Osteoblast (primary cell): ENCODE measurements at places on chromosomes 5 and 9.

- H3K36me3 ChIP-seq = no peaks in the 10 kb centered on the region
- no peak overlapping the region for H3K4me3 ChIP-seq
- no peaks in the 10 kb centered on the region for H3K4me1 ChIP-seq
- no peaks in the 10 kb centered on the region for H3K27me3 ChIP-seq
- H3K27ac ChIP-seq = no peak overlapping the region
These were observed 93.6 kb downstream of the ARHGEF28 start for GRCh38 chr5:73719632-73720031.

GRCh38 chr9:77218612-77219011 lies 41.3 kb downstream of the VPS13A start:
- peaks cover 10% of the 10 kb centered on the region for H3K4me1 ChIP-seq
- H3K27ac ChIP-seq = peak overlapping the region; percentile 33
- DNase-seq = peak; percentile 37
- H3K27me3 ChIP-seq = no peaks in the 10 kb centered on the region
- peak overlapping the region; percentile 11 for H3K4me3 ChIP-seq
- no peaks in the 10 kb centered on the region for H3K36me3 ChIP-seq

GRCh38 chr5:116492016-116492623 lies 82.5 kb downstream of the SEMA6A start:
- no peaks in the 10 kb centered on the region for H3K27me3 ChIP-seq
- H3K4me1 ChIP-seq = peaks cover 13% of the 10 kb centered on the region
- H3K27ac ChIP-seq = no peak overlapping the region
- peak; percentile 60 for DNase-seq

DNA sequence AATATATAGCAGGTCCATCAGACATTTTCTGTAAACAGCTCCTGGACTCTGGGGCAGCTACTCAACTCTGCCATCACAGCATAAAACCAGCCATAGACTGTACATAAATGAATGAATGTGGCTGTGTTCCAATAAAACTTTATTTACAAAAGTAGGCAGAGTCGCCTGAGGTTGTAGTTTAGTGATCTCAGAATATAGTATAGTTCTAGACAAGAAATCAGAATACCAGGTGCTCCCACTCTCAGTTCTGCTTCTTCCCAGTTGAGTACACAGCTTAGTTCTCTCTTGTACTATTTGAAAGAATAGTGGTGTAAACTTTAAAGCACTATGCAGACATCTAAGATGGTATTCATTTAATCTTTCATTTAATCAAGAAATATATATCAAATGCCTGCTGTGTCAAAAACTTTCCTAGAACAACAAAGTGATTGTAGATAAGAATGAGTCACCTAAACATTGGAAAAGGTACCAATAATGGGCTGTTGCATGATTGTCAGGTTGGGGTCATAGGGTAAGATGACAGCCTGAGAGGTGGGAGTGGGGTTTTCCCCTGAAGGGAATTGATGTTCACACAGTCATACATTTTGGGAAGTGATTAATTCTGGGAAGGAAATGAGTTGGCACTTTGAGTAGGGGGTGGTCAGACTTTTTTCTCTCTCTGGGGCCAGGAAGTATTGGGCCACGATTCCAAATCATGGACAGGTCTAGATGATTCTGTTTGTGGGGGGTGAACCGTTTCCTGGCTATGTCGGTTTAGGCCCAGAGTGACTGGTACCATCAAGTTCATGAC lies 37.0 kb downstream of the TNFSF8 start:
- peaks cover 43% of the 10 kb centered on the region for H3K4me1 ChIP-seq
- no peak for DNase-seq
- H3K4me3 ChIP-seq = no peak overlapping the region
- H3K27me3 ChIP-seq = no peaks in the 10 kb centered on the region
- H3K27ac ChIP-seq = peak overlapping the region; percentile 91

DNA sequence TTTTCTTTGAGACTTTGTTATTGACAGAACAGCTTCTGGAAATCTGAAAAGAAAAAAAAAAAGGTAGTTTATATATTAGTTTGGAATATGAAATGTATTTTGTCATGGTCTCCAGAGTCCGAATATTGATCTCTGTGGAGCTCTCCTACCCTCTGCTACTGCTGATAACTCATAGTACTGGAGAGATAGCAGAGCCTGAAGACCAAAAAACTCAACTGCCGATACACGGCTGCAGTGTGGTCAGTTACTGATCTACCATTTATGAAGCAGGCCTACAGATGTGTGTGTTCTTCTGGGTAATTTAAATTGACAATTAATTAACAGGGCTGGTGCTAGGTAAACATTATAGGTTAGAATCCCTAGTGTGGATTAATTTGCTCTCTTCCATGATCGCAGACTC lies 3.8 kb upstream of the FAM120A start:
- H3K4me1 ChIP-seq = peaks cover 8% of the 10 kb centered on the region

DNA sequence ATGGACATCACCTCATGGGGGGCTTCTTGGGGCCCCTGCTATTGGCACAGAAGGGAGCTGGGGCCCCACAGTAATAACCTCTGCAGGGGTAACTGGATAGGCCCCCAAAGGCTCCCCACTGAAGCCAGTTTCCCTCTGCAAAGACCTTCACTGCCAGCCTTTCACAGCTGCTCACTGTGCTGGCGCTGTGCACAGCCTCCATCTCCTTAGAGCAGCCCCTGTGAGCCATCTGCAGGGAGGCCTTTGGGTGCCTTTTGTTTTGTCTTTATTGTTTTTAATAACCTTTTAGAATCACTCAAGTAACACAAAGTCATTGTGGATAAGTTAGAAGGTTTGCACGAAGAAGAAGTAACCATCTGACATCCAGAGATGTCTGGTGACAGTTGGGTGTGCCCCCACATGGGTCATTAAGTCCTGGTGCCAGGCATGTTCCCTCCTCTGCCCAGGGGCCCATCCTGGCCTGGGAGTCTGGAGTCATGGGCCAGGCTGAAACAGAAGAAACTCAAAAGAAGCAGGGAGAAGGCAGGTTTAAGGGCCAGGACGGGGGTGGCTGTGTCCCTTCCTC lies 42.7 kb downstream of the NCS1 start:
- H3K4me1 ChIP-seq = peaks cover 11% of the 10 kb centered on the region
- DNase-seq = peak; percentile 29
- no peak overlapping the region for H3K4me3 ChIP-seq
- peak overlapping the region; percentile 15 for H3K27ac ChIP-seq
- H3K36me3 ChIP-seq = peaks cover 12% of the 10 kb centered on the region
- H3K27me3 ChIP-seq = no peaks in the 10 kb centered on the region

GRCh38 chr9:120646948-120647347 lies 67.0 kb upstream of the CDK5RAP2 start:
- H3K4me3 ChIP-seq = no peak overlapping the region
- H3K27ac ChIP-seq = no peak overlapping the region
- no peak for DNase-seq
- H3K27me3 ChIP-seq = no peaks in the 10 kb centered on the region
- H3K36me3 ChIP-seq = no peaks in the 10 kb centered on the region
- H3K4me1 ChIP-seq = no peaks in the 10 kb centered on the region

DNA sequence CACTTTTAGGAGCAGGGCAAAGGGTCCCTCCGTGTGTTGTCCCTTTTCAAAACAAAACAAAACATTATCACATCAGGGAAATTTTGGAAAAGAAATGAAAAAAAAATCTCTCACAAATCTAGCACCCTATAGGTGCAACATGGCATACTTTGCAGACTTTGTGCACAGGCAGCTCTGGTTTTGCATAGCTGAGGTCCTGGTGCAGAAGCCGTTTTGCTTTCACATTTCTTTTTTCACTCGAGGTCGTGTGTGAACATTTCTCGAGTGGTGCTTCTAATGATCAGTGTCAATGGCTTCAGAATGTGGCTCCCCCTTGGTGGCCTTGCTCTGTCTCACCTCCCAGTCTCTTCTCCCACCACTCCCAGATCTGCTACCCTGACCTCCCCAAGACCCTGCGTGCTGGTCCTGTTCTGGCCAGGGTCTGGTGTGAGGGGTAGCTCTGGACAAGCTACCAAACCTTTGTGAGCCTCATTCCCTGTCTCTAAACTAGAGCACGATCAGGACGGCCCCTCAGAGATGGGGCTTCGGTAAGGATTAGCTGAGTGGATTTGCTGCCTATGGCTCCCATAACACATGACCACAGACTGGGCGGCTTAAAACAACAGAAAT lies 258.0 kb downstream of the NSG2 start:
- DNase-seq = no peak
- no peaks in the 10 kb centered on the region for H3K36me3 ChIP-seq
- H3K27me3 ChIP-seq = no peaks in the 10 kb centered on the region
- H3K4me1 ChIP-seq = no peaks in the 10 kb centered on the region
- H3K27ac ChIP-seq = no peak overlapping the region

GRCh38 chr5:134769206-134769605 lies 10.6 kb downstream of the DDX46 start:
- no peak overlapping the region for H3K4me3 ChIP-seq
- no peak for DNase-seq
- no peaks in the 10 kb centered on the region for H3K27me3 ChIP-seq
- peaks cover 63% of the 10 kb centered on the region for H3K36me3 ChIP-seq

GRCh38 chr5:173573126-173573960 lies 43.1 kb downstream of the BOD1 start:
- DNase-seq = peak; percentile 95
- no peaks in the 10 kb centered on the region for H3K36me3 ChIP-seq
- H3K27ac ChIP-seq = no peak overlapping the region
- H3K4me3 ChIP-seq = peak overlapping the region; percentile 65
- H3K4me1 ChIP-seq = peaks cover 6% of the 10 kb centered on the region

- no peaks in the 10 kb centered on the region for H3K4me1 ChIP-seq
- H3K4me3 ChIP-seq = no peak overlapping the region
- H3K36me3 ChIP-seq = no peaks in the 10 kb centered on the region
- H3K27ac ChIP-seq = no peak overlapping the region
- no peaks in the 10 kb centered on the region for H3K27me3 ChIP-seq
These were observed 135.0 kb downstream of the NMUR2 start for GRCh38 chr5:152270096-152270495.

DNA sequence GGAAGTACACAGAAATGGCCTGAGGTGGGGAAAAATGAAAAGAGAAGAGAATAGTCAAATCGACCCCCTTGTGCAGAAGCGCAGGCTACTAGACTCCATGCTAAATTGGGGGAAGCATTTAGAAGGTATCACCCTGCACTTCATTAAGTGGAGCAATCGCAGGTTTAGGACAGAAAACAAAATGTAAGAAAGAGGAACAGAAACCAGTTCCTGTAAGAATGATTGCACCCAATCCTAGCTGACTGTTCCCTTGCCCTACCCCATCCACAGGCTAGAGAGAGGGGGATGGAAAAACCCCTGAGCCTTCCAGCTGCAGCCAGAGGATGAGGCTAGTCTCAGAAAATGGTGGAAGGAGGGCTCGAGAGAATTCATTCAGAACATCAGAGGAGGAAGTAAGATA lies 23.9 kb upstream of the PPP1R2B start:
- H3K27ac ChIP-seq = no peak overlapping the region
- H3K4me3 ChIP-seq = no peak overlapping the region
- no peak for DNase-seq
- H3K27me3 ChIP-seq = no peaks in the 10 kb centered on the region
- no peaks in the 10 kb centered on the region for H3K36me3 ChIP-seq
- no peaks in the 10 kb centered on the region for H3K4me1 ChIP-seq

GRCh38 chr5:54719384-54720283 lies 202.1 kb downstream of the SNX18 start:
- H3K27me3 ChIP-seq = no peaks in the 10 kb centered on the region
- H3K27ac ChIP-seq = peak overlapping the region; percentile 50
- H3K4me1 ChIP-seq = peaks cover 22% of the 10 kb centered on the region
- H3K4me3 ChIP-seq = no peak overlapping the region
- H3K36me3 ChIP-seq = no peaks in the 10 kb centered on the region

GRCh38 chr9:127767909-127768331 lies 10.5 kb downstream of the SH2D3C start:
- peaks cover 4% of the 10 kb centered on the region for H3K27me3 ChIP-seq
- H3K4me3 ChIP-seq = no peak overlapping the region
- no peaks in the 10 kb centered on the region for H3K36me3 ChIP-seq
- no peak overlapping the region for H3K27ac ChIP-seq
- H3K4me1 ChIP-seq = peaks cover 11% of the 10 kb centered on the region

DNA sequence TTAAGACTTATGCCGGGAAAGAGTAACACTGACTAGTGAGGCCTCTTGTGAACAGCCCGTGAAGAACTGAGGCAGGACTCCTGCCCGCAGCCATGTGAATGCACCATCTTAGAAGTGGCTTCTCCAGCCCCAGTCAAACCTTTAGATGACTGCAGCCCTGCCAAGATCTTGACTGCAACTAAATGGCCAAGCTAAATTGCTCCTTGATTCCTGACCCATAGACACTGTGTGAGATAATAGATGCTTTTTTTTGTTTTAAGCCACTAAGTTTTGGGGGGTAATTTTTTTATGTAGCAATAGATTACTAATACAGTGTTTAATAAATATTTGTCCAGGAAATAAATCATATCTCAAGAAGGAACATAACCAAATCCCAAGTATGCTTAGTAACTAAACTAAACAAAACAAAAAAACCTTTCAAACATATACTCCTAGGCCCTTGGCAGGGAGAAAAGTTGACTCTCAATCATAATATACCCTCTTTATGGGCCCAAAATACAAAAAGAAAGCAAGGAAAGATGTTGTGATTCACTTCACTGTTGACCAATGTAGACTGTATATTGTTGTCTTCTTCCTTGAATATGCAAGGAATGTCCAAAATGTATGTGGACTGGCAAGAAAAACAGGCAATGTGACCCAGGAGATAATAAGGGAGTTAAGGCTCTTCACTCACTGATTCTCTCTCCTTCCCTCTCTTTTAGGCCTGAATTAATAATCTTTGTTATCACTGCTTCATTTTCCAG lies 79.7 kb upstream of the ZNF366 start:
- no peak overlapping the region for H3K4me3 ChIP-seq
- peaks cover 23% of the 10 kb centered on the region for H3K4me1 ChIP-seq
- no peak for DNase-seq

DNA sequence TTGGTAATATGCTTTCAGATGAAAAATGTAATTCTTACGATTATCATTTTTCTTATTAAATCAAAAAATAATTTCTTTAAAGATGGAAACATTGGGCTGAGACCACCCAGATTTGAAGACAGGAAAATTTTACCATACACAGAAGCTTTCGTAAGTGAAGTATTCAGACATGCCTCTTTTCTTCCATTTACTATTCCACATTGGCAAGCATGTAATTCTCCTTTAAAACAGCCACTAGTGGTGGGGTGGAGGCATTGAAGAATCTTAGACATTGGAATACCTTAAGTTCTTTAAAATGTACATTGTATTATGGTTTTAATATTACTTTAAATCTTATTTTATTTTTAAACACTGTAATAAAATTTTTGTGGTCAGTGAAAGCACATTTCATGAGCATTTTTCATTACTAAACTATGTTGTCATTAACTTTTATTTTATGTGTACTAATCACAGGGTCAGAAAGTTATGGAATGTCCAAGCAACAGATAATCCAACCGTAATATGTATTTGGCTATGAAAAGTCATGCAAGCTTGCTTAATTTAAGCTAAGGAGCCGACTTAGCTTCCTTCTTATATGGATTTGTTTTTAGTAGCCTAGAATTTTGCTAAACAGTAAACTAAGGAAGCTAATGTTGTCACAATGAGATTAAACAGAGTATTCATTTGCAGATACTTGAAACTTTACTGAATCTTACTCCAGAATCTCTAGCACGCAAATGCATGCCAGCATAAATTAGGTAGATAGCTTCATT lies 97.4 kb upstream of the ALDH1A1 start:
- no peak overlapping the region for H3K4me3 ChIP-seq
- peaks cover 10% of the 10 kb centered on the region for H3K4me1 ChIP-seq
- no peaks in the 10 kb centered on the region for H3K36me3 ChIP-seq
- no peak for DNase-seq
- no peaks in the 10 kb centered on the region for H3K27me3 ChIP-seq
- H3K27ac ChIP-seq = no peak overlapping the region

- no peak overlapping the region for H3K4me3 ChIP-seq
- DNase-seq = no peak
- no peaks in the 10 kb centered on the region for H3K36me3 ChIP-seq
- no peaks in the 10 kb centered on the region for H3K27me3 ChIP-seq
- H3K4me1 ChIP-seq = peaks cover 5% of the 10 kb centered on the region
These were observed 68.5 kb downstream of the IL31RA start for GRCh38 chr5:55919625-55920024.

GRCh38 chr9:129021091-129021490 lies 7.0 kb downstream of the SH3GLB2 start:
- no peaks in the 10 kb centered on the region for H3K27me3 ChIP-seq
- peak; percentile 82 for DNase-seq
- no peak overlapping the region for H3K27ac ChIP-seq
